Activated T-cell treated with anti-CD3 and anti-CD28 coated beads for 1 hour (primary cell): ENCODE measurements at places on chromosomes 1 and 21.

- DNase-seq: no peak
These were observed 9.1 kb upstream of the TRABD2B start for GRCh38 chr1:48006264-48006663.

DNA sequence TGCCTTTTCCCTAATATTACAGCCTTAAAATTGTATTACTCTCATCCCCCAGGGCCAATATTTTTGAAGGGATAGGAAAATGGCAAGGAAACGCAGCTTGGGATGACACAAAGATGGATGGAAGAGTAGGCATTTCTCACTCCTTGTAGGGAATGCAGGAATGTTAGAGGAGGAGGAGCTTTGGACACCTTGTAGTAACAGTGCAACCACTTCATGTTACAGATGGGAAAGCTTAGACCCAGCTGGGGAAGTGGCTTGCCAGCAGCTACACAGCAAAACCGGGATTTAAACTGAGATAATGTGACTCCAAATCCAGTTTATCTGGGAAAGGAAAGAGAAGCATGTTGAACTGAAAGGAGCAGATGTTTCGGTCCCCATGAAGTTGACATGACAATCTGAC is 473.7 kb upstream of the DAB1 start:
- DNase-seq: no peak

DNA sequence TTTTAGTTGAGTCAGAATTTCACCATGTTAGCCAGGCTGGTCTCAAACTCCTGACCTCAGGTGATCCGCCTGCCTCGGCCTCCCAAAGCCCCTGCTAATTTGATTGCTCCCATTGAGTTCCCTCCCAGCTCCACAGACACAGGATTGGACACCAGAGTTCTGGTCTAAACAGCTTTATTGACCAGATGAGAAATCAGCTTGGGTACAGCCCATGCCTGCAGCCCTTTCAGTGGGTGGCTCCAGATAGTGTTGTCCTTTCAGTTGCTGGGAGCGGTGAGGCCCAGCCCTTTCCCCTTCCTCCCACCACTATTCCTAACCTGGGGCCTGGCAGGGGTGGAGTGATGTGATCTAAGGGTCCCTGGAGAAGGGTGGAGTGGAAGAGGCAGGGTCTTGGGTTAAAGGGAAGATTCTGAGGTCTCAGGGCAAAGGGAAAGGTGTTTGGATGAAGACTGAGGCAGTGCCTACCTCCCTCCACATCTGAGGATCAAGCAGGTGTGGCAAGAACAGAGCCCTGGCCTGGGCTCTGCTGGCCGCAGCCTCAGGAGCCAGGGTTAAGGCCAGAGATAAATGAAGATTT is 14.5 kb upstream of the PHLDA3 start:
- DNase-seq: no peak

DNA sequence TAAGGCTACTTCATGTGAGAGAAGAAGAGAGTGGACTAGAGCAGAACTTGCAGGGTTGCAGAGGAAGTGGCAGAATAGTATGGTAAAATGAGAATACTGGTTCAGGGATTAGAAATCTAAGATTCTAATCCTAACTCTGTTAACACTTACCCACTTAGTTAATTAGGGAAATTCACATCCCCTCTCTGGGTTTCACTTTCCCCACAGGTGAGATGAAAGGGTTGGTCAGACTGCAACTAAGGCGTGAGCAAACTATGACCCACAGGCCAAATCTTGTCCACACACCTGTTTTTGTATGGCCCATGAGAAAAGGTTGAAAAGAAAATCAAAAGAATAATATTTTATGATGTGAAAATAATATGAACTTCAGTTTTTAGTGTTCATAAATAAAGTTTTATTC is 117.5 kb downstream of the MACF1 start:
- DNase-seq: no peak

DNA sequence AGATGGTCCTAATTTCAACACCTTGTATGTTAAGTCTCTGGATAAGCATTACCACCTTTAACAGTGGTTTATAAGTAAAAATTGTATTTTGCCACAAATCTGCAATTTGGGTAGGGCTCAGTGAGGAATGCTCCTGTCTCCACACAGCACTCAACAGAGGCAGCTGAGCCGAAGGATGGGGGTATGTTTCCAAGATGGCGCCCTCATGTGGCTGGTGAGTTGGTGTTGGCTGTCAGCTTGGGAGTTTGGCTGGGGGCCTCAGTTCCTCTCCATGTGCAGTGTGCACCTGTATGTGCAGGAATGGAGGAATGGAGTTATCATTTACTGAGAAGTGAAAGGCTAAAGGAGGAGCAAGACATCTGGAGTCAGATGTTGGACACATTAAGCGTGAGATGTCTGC is 136.8 kb downstream of the GABPA start:
- no peak for DNase-seq

DNA sequence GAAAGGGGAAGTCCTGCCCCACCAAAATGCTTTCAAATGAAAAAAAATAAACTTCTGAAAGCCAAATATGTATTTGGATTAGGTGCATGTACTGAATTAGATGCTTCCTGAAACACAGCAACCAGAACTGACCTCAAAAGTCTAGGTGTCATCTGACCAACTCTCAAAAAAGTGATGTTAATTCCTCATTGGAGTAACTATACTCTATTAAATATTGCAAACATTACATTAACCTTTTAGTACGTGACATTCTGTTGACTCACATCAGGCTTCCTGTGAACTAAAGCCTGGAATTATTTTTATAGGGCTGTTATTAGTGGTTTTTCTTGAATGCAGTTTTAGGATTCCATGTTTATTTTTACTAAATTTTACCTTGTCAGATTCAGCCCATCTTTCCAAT is 73.5 kb downstream of the ASTN1 start:
- no peak for DNase-seq
